ENCODE measurements at places on chromosomes 3 and 15.
A peak's percentile ranks its signal among the peaks of the same experiment; 100 is the strongest.

DNA sequence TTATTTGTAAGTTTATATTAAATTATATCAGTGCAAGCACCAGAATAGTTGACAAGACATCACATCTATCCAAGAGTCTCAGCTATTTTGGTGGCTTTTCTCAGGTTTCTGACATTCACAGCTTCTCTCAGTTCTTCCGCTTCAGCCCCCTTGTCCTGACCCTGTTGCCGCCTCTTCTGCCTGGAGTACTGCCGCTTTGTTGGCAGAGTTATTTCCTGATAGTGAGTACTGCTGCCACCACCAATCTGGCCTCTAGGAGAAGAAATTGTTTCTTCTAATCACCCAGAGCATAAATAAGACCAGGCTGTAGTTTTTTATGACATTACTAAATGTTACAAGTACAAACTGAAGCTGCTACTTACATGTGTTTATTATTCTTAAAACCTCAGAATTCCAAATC is 470.1 kb downstream of the NSUN3 start:
- no peak for DNase-seq

DNA sequence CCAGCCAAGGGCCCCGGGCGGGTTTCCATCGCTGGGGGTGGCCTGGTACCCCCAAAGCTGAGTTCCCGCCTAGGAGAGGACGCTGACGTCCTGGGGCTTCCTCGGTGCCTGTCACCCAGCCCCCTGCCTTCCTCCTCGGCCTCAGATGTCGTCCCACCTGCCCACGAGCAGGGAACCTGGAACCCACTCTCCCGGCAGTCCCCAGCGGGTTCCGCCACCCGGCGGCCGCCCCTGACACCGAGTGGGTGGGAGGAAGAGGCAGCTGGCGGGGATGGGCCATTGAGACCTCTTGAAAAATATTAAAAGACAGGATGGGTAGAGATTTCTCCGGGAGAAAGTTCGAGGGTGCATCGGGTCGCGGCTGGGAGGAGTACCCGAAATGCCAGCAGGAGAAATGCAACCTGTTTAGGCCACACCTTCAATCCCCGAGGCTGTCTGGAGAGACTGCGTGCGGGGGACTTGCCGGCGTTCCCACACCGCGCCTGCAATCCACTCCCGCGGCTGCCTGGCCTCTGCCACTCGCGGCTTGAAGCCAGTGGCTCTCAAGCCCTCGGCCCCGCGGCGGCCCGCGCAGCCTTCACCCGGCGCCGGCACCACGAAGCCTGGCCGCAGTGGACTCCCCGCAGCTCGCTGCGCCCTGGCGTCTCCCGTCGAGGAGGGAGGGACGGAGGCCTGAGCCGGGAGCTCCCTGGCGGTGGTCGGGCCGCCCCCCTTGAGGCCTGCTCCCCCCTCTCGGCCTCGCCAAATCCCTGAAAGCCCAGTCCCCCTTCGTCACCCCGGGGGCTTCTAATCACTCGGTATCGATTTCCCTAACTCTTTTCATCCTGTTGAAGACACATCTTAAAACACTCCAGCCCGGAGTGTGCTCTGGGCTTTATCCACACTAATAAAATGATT is 8.6 kb upstream of the NR2F2 start:
- DNase-seq: no peak

DNA sequence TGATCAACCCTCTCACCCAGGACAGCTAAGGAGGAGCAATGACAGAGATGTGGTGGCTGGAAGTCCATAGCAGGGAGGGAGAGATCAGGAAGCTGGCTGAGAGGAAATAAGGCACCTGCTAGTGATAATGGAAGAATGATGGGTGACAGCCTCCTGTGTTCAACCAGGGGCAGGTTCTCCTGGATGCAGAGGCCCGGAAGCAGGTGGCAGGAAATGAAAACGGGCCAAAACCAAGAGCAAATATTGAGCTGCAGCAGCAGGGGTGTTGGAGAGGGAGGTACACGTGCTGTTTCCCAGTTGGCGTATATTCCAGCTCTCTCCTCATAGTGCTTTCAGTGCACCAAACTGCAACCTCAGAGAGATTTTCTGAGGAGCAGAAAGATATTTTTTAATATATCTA is 213.4 kb upstream of the TBL1XR1 start:
- DNase-seq: no peak

- no peak for DNase-seq
Observed at GRCh38 chr3:120093911-120094775, at the start of gene GSK3B. Gene GSK3B, minus strand, starts transcription at chr3:120094447. Its CDS starts 1,013 bp downstream, at chr3:120093434.

GRCh38 chr3:149660462-149660861 is 2.6 kb upstream of the WWTR1 start:
- no peak for DNase-seq

- DNase-seq: no peak
Observed at GRCh38 chr3:193861012-193861411, 268.0 kb downstream of the OPA1 start.

GRCh38 chr3:33032938-33033337 is 64.0 kb downstream of the GLB1 start:
- no peak for DNase-seq

DNA sequence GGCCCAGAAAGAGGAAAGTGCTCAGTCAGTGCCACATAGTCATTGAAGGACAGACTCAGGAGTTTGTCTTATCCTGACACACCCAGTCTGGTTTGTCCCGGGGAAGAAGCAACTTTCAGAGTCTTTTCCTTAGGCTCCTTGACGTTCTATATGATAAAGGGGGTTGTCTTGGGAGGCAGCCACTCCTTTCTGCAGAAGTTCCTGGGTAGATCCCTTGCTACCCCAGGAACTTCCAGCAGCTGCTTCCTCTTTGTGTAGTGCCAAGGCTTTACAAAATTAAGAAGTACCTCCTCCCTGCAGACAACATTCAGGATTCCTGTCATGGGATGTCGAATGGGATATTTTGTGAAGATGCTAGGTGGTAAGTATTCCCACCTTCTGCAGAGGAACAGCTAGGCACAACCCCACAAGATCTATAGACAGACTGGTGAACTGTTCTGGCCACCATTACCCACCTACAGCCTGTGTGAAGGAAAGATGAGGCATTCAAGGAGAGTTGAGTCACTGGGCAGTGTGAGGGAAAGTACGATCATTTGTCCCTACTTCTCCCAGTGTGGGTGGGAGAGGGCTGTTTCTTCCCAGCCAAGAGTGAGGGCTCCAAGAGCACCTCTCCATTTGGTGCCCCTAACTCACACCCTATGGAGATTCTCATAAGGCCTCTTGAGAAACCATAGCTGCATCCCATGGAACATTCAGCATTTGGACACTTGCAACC is 11.3 kb downstream of the TMEM266 start:
- DNase-seq: no peak

DNA sequence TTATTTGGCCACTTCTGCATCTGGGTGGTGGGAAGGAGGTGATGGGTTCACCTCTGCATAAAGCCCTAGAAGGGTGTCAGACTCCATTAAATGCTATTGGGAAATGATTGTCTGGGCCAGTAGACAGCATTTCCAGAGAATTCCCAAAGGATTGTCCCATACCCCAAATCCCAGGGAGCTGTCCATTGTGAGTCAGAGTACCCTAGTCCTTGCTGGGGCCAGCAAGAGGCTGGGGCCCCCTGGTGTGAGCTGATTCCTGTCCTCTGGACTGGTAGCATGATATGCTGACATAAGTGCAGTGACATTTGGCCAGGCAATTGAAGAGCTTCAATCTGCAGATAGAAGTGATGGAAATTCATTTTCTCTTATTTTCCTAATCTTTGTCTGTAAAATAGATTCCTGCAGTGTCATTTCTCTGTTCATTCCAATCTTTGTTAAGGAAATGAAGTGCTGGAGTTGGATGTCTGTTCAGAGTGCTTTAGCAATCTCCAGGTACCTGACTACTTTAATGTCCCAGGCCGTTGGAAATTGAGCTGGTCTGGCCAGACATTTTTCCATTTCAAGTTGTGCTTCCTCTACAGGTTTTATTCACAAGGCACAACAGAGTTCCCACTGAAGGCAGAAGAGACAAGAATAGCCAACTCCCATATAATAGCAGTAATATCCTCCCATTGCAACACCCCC is 91.2 kb downstream of the RPLP1 start:
- no peak for DNase-seq

GRCh38 chr3:13518516-13518953 is 30.4 kb upstream of the FBLN2 start:
- DNase-seq: peak; percentile 34

DNA sequence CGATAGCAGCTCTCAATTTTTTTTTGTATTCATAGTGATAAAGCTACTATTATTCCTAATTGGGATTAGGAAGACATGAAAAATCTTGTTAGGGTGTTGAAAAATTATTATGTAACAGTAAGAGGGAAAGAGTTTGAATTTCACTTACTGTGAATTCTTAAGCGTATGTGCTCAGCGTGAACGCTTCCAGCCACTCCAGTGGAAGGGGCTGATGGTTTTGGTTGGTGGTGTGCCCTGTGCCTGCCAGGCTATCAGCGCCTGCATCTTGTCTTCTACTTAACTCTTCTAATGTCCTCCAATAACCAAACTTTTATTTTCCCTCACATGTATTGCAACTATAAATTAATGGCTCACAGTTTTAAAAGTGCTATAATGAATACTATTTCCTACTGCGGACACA is 22.5 kb downstream of the CDIN1 start:
- no peak for DNase-seq

- DNase-seq: peak; percentile 97
Observed at GRCh38 chr3:95923496-95924210, 890.7 kb upstream of the EPHA6 start.

DNA sequence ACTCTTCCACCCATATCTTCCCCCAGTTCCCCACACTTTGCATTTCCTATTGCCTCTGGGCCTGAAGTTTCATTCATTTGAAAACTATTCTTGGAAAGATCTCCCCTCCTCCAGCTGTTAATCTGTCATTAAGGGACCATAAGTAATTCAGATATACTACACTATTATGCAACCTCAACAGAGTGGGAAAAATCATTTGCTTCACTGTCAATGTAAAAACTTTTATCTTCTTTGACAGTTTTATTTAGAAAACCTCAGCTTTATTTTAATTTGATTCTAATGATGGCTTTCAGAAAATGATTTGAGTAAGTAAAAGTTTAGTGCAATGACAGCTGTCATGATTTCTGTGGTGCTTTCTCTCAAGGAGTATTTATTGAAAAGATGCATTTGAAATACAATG is 435.3 kb upstream of the KCNMB2 start:
- peak; percentile 64 for DNase-seq

GRCh38 chr3:166447513-166447912 is 610.3 kb upstream of the BCHE start:
- no peak for DNase-seq

DNA sequence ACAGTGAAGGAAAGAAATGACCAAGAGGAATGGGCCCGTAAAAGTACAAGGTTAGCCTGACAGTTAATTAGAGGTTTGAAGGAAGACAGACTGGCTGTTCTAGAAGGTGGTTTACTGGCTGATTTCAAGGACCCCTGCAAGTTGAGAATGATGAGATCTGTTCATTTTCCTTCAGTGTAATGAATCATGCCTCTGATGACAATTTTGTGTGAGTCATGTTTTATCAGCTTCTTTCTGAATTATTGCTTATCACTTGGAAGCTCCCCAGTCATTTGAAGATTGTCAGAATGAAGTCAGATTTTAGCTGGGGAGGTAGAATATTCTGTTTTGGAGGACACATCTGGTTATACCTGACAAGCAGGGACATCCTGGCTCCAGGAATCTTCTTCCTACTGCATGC is 50.6 kb downstream of the DRD3 start:
- DNase-seq: peak; percentile 13

- DNase-seq: peak; percentile 56
Observed at GRCh38 chr3:115549071-115549470, 74.2 kb upstream of the GAP43 start.

DNA sequence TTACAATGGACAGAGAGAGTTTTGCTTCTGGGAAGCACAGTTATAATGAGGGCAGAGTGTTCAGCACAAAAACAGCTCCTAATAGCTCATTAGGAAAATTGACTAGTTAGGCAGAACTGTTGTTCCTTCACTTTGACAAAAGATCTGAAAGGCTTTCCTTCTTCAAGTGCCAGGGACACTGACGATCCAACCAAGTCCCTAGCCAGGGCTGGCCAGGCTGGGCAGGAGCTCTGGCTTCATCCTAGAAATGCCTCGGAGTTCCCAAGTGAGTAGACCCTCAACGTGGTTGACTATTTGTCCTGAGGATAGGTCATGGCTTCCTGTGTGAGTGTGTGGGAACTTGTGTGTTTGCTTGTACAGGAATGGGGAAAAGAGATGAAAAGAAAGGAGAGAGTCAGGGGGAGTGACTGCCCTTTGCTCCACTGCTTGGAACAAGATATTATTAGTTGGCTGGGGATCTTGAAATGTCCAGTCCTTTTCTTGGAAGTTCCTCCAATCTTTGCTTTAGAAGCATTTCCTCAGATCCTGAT is 617.9 kb downstream of the NTRK3 start:
- DNase-seq: no peak

DNA sequence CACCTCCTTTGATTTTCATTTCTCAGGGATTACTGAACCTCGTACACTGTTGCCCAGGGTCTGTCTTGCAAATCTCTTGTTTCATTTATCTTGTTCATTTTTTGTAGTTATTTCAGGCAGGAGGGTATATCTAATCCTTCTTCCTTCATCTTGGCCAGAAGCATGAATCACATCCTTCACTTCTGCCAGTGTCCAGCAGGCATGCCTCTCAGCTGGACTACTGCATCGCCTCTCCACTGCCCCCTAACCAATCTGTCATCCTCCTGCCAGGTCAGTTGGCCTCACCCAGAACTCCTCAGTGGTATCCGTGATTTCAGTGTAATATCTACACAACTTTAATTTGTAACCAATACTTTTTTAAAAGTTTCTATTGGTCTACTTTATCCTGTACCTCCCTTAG is 297.9 kb downstream of the GABRG3 start:
- no peak for DNase-seq

- DNase-seq: peak; percentile 67
Observed at GRCh38 chr15:66698318-66698961, 3.6 kb upstream of the SMAD6 start.

GRCh38 chr3:15768421-15769255 is 29.1 kb downstream of the ANKRD28 start:
- peak; percentile 98 for DNase-seq

GRCh38 chr15:61524545-61524944 is 295.4 kb upstream of the RORA start:
- peak; percentile 11 for DNase-seq

- DNase-seq: no peak
Observed at GRCh38 chr3:43244694-43245093, 41.6 kb upstream of the SNRK start.

GRCh38 chr3:41198526-41198925 is 779 bp upstream of the CTNNB1 start:
- no peak for DNase-seq

DNA sequence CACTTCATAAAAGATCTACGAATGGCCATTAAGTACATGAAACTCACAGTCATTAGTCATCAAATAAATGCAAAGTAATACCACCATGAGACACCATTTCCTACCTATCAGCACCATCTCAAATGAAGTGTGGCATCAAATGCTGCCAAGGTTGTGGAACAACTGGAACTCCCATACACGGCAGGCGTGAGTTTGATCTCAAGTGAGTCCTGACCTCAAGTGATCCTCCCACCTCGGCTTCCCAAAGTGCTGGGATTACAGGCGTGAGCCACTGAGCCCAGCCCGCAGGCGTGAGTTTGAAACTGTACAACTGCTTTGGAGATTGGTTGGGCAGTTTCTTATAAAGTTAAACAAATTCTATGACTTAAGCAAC is 28.8 kb upstream of the HDAC11 start:
- DNase-seq: no peak

GRCh38 chr3:14376348-14377043 is 25.9 kb upstream of the SLC6A6 start:
- no peak for DNase-seq
